ENCODE measurements at places on chromosomes 1 and 21.

DNA sequence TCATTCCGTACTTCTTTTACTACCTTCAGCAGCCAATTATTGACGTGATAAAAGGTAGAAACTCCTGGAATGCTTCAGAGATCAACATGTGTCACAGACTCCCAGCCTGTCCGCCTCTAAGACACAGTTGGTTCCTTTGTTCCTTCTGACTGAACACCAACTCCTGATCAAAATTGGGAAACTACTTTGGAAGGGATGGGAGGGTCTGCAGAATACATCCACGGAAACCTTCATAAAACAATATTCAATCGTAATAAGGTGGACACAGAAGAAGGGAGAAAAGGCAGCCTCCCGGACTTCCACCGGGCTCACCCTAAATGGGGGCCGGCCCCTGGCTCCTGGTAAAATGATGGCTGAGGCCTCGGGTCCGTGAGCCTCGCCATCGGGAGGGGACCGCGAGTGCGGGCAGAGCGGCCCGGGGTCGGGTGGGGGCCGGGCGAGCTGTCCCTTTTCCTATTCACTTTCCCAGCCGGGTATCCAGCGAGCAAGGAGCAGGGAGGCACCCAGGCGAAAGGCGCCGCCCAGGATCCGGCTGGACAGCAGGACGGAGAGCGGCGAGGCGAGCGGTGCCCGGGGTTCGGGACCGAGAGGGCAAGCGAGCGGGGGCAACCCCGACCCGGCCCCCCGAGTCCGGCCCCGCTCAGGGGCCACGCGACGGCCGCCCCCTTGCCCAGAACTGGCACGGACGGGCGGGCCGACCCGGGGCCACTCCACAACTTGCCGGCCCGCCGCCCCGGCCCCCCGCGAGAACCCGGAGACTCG, 805 bp downstream of the NRIP1 start:
- DNase-seq: peak; percentile 48

DNA sequence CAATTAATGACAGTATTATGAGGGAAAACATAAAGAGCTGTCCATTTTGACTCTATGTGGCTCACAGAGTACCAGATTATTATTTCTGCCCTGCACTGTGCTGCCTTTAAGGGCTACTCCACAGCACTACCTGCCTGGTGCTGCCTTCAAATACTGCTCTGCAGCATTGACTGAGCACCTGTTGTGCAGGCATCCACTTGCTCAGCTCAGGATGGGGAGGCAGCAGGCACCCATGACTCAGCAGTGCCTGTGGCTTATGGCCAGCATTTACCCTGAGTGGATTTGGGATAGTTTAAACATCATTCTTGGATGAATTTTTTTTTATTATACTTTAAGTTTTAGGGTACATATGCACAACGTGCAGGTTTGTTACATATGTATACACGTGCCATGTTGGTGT, 953 bp upstream of the KPRP start:
- no peak for DNase-seq

GRCh38 chr1:80629304-80629837, 1171.4 kb upstream of the ADGRL2 start:
- no peak for DNase-seq

GRCh38 chr1:209420276-209420675, 163.2 kb upstream of the CAMK1G start:
- DNase-seq: no peak

- no peak for DNase-seq
Measured at GRCh38 chr1:85450832-85451231, 14.1 kb downstream of the DDAH1 start.

Measured in frontal cortex (tissue), 4 donors.